ENCODE measurements at places on chromosomes 1 and 21.

DNA sequence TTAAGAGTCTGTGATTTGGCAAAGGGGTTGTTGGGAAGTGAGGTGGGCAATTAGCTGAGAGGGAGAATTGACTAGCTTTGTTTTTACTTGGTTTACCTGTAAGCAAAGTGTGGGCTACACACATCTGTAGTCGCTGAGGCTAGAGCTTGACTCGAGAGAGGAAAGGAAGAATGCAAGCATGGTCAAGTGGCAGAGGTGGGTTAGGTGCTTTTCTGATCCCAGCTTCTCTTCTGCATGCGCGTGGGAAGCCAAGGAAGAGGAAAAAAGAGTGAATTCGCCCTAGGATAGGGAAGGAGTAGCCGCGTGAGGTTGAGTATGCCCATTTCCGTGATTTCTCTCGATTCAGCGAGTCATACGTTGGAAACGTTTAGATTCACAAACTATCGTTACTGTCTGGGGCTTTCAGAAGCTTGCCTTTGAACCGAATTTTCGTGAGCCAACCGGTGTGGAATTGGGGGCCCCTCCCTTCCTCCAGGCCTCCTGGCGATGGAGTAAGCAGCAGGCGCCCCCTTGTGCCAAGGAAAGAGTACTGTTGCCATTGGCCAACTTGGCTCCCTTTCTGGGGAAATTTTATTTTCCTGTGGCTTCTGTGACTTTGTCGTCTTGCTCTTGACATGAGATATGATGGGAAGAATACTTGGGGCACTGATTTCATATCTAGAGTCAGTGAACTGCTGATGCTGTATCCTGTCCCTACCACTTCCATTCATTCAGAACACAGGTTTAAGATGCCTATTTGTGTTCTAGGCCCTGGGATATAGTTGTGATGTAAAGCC lies 1.3 kb downstream of the PIGV start:
- DNase-seq = peak; percentile 92

DNA sequence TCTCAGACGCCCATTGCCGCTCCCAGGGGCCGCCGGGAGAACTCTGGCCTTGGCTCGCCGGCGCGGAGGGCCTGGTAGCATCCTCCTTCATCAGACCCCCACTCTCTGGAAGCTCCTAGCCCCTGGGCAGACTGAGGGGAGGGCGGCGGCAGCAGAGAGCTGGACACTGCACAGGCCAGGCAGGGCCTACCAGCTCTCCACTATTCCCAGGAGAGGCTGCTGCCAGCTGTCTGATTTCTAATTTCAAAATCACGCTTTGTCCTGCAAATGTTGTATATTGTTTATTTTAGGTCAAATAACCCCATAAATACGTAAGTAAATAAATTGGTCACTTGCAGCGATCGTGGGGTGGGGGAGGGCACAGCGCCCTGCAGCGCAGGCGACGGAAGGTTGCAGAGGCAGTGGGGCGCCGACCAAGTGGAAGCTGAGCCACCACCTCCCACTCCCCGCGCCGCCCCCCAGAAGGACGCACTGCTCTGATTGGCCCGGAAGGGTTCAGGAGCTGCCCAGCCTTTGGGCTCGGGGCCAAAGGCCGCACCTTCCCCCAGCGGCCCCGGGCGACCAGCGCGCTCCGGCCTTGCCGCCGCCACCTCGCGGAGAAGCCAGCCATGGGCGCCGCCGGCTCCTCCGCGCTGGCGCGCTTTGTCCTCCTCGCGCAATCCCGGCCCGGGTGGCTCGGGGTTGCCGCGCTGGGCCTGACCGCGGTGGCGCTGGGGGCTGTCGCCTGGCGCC lies at the start of gene MTARC1:
Gene MTARC1, plus strand, starts transcription at position 577 of the 732 bp plus-strand sequence. Its CDS starts 32 bp downstream, at position 609.
- DNase-seq = peak; percentile 68

DNA sequence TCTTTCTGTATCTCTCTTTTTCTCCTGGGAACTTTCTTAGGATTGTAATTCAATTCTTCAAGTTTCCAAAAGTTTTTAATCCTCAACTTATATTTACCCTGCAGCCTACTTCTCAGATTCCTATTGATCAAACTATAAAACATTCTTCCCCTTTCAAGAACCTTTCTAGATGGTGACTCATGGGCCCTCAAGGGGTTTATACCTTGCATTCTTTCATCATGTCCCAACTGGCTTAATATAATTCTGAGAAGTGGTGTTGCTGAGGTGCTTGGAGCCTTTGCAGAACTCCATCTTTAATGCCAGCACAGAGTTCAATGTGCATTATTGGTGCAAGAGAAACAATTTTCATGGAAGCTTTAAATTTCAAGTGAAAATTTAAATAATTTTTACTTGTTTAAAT lies 273.4 kb downstream of the VAV3 start:
- DNase-seq = peak; percentile 23

- no peak for DNase-seq
These were observed 745 bp downstream of the PARP1 start for GRCh38 chr1:226407199-226407496.

- no peak for DNase-seq
These were observed 5.4 kb downstream of the PBX1 start for GRCh38 chr1:164564378-164564777.

- peak; percentile 30 for DNase-seq
These were observed 1.3 kb downstream of the DENND4B start for GRCh38 chr1:153945131-153945794.

GRCh38 chr1:169112241-169112640 lies 5.8 kb downstream of the ATP1B1 start:
- peak; percentile 22 for DNase-seq

DNA sequence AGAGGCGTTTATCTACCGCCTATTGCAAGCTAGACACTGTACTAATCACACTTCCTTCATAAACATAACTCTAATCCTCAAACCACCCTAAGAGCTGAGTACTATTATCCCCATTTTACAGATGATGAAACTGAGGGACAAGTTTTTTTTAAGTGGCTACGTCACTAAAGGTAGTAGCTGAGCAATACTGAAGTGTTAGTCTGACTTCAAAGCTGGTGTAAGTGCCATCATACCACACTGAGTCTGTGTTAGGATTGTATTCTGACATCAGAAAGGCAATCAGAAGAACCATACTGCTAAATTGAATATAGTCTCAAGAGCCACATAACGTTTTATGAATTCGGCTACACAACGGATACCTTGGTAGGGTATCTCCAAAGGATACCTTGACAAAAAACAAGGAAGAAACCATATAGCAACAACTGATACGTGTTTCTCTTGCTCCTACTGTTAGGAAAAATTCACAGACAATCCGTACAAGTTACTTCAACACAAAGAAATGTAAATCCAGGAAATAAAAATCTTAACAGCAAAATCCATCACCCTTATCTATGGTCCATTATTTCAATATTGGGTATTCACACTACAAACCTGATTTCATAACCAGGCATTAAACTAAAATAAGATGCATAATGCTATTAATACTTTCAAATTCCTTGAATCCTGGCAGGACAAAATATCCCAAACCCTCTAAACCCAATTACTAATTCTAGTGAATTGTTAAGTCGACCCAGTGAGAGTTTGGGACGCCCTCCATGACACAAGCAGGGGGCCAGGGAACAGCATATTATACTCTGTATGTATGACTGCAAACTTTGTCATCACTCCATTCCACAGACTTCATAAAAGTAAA lies 1.6 kb downstream of the TP53BP2 start:
- peak; percentile 63 for DNase-seq

GRCh38 chr1:54545916-54546635 lies 2.0 kb upstream of the ACOT11 start:
- no peak for DNase-seq

Measured in ELR (cell line).